NCI-H510A treated with DMSO at 0.1 percent for 48 hours (cell line): ENCODE measurements at places on chromosomes 2 and 18.
A peak's percentile ranks its signal among the peaks of the same experiment; 100 is the strongest.

GRCh38 chr2:206462240-206462854 lies 19.0 kb downstream of the ADAM23 start:
- no peak for DNase-seq

DNA sequence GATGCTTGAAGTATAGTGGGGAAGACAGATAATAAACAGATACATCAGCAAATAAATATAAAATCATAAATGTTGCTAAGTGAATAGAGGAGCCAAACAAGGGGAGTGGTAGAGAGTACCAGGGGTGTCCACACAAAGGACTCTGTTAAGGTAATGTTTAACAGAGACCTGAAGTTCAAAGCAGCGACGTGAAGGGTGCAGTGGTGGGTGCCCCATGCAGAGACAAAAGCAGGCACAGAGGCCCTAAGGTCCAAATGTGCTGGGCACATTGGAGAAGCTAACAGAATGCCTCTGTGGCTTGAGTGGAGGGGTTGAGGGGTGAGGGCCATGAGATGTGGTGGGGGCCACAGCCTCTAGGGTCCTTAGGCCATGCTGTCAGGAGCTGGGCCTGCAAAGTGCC lies 109.1 kb downstream of the POLE4 start:
- DNase-seq = no peak

- no peak for DNase-seq
Observed at GRCh38 chr2:203804070-203804469, 63.5 kb upstream of the CTLA4 start.

- no peak for DNase-seq
Observed at GRCh38 chr2:188039307-188039706, 252.4 kb upstream of the GULP1 start.

DNA sequence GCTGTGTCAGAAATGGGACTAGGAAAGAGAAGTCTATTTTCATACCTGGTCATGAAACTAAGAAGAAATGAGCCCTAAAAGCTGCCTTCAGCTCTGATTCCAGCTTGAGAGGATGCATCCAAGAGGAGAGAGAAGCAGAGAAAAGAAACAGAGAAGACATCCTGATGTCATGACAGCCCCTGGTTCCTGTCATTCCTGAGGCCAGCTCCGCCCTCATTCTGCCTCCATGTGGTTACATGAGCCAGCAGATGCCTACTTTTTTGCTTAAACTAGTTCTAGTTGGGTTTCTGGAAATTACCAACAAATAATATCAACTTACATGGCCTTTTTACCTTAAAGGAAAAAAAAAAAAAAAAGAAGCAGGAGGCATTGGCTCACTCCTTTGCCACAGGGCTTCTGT lies 14.1 kb upstream of the ACKR3 start:
- DNase-seq = no peak

GRCh38 chr2:109527846-109528705 lies 85.7 kb downstream of the SEPTIN10 start:
- DNase-seq = no peak

DNA sequence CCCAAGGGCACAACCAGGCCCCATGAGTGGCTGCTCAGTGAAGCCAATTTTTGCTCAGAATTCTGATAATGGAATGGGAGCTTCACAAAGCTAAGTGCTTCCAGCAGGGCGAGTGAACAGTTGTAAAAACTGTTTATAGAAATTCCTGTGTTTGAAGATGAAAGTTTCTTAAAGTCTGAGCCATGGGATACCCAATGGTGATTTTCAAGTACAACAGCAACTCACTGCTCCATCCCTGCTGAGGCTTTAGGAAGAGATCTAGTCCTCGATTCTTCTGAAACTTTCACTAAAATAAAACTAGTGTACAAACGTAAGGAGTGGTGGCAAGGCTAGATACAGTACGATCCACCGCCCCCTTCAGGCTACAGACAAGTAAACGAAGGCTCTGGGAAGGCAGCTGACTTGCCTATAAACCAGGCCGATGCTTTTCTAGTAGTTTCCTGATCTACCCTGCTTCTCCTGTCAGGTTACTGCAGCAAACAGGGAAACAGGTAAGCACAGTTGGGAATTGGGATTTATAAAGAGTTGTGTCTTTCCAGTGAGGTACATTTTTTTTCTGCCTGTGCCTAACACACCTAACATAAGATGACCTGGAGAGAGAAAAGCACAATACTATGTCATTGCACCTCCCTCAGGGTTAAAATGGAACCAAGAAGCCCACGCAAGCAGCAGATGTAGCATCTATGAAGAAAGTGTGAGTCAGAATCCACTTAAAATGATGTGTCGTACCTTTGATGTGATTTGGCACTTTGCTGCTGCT lies 108.7 kb downstream of the UXS1 start:
- peak; percentile 3 for DNase-seq

GRCh38 chr2:172806493-172806892 lies 70.8 kb downstream of the RAPGEF4 start:
- peak; percentile 97 for DNase-seq

- peak; percentile 95 for DNase-seq
Observed at GRCh38 chr2:173963323-173963816, 1.8 kb downstream of the SP3 start.

- no peak for DNase-seq
Observed at GRCh38 chr2:1052771-1053191, 102.1 kb downstream of the SNTG2 start.

DNA sequence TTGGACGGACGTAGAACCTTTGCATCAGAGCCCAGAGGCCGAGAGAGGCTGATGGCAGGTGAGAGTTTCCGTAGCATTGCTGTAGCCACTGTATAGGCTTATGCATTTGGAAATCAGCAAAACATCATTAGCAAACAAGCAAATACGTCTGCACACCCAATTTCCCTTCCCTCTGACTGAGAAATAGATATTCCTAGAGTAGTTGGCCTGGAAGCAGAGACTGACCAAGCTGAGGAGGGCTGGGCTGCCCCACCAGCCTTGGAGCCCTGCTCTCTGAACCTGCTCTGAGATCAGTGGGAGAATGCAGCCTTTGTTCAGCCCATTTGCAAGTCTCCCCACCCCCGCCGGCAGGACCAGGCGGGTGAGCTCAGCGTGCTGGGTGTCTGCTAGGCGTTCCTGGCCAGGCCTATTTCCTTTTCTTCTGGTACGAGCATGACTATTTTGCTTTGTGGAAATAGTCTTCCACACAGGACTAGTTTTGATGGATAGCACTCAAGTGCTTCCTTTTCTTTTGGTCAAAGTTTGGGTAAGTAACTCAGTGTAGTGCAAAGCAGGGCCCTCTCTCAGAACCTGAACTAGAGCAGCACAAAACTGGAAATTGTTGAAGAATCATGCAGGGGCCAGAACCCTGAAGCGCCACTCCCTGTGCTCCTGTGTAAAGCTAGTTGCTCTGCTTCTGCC lies 21.9 kb upstream of the RNF149 start:
- DNase-seq = no peak

- no peak for DNase-seq
Observed at GRCh38 chr2:182883451-182883850, 17.0 kb upstream of the FRZB start.

GRCh38 chr2:222270396-222270795 lies 28.4 kb downstream of the PAX3 start:
- DNase-seq = no peak
